HCT116 (cell line): ENCODE measurements at places on chromosomes 12 and 14. TPM values are rescaled to one million over a fixed set of nuclear protein-coding genes. Genes with fewer than 3 reads are reported as not detected.

DNA sequence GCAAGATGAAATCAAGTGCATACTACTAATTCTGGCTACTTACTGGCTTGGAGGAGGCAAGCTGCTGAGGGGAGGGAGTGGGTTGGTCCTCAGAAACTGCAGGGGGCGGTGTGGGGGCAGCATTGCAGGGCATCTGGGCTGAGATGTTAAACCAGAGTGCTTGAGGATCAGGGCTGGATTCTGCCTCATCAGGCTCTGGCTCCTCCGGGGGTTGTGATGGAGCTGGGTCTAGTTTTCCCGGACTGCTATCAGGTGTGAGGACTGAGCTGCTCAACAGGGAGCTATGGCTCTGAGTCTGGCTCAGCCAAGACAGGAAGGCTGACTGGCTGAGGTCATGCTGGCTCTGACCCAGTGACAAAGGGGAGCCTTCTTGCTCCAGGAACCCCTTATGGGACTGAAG, 28.6 kb downstream of the BAZ2A start:
- no peak for DNase-seq

DNA sequence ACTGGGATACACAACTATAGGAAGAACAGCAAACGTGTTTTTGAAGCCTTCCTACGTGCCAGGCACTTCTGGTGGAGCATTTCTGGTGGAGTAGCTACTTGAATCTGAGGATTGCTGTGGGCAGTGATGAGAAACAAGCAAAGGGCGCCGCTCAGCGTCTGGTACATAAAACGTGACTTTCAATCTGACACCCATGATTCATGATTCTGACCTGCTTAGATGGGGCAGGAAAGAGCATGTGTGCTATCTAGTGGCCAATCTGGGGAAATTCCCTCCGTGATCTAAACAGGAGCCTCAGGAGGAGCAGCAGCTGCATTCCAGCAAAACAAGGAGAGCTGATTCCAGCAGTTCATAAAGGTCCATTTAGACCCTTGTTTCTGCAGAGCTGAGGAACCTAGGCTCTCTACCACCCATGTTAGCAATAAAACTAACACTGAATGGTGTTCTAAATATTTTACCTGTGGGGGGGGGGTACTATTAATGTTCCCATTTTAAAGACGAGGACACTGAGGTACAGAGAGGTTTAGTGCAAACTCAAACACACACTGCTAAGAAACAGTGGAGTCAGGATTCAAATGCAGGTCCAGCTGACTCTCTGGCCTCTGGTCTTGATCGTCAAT, 37.8 kb downstream of the PAH start:
- peak; percentile 76 for DNase-seq

The GPR135 gene
- total RNA-seq: 3.9 TPM

DNA sequence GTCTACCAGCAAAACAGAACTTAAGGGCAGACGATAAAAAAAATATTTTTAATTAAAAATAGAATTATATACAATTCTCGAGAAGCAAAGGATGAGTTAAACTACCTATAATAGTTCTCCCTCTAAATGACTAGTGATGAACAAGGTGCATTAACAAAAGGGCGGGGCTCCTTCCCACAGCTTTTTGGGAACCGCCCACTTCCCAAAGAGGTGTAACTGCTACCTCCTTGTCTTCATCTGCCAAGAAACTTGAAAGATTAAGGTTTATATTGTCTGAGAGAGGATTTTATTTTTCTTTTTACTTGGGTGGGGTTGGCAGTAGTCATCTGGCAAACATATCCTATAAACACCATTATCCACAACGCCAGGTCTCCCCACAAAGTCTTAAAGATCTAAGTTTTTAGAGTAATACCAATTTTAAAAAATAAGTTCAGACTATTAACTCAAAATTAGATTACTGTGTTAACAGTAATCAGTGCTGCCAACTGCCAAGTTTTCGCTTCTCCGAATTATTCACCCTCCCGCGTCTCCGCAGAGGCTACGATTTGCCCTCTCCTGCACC, 938 bp downstream of the RALGAPA1 start:
- DNase-seq: no peak

DNA sequence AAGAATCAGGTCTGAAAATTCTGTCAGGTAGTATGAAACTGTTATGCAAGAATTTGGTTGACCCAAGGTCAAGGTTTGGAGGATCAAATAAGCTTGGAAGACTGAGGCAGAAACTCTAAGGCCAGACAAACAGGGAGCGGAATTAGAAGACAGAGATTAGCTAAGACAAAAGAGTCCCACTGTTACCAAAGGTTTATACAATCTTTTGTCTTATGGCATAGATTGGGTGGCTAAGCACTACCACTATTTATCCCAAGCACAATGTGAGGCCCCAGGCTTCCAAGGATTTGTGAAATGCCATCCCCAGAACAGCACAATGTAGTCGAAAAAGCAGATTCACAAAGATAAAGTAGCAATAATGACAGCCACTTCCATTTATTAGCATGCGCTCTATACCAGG, 311.2 kb downstream of the SEC23A start:
- no peak for DNase-seq

- DNase-seq: no peak
These were observed 2.2 kb downstream of the ZFP36L1 start for GRCh38 chr14:68790644-68791077.

GRCh38 chr12:71138011-71138410, 19.8 kb downstream of the TSPAN8 start:
- no peak for DNase-seq

DNA sequence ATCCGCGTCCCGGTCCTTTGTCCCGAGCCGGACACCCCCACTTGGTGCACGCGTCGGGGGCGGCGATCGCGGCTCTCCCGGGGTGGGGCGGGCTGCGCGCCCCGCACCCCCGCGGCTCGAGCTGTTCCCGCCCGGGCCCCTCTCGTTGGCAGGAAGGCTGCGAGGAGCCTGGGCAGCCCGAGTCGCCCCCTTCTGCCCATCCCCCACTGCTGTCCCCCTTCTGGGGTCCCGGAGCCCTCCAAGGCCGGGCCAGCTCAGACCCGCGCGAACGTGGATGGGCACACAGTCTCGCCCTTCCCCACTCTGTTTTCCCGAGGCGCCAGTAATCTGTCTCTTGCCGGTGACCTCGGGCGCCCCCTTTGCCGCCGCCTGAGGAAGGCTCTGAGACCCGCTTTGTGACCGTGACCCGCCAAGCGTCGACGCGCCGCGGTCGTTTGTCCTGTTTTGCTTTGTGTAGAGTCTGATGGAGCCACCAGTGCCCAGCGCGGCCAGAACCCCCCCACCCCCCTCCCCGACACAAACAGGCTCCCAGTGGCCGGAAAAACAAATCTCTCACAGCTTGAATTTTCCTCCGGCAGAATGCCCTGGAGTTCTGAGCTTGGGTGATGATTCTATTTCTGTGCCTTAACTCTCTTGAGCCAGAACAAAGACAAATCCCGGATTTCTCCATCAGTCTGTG, 610 bp downstream of the C14orf132 start:
- no peak for DNase-seq

The DPPA3 gene
- total RNA-seq: not detected

The PIK3C2G gene
- total RNA-seq: not detected

The ERBB3 gene
- total RNA-seq: 39.7 TPM
